ENCODE measurements at places on chromosomes 2 and 18. TPM values are rescaled to one million over a fixed set of nuclear protein-coding genes. Genes with fewer than 3 reads are reported as not detected.

Gene MATN3
- 1.1 TPM for total RNA-seq

Gene ZNF385B
- not detected for total RNA-seq

Gene CAPN13
- total RNA-seq, result not detected

Gene MREG
- 1.8 TPM for total RNA-seq

Gene ZNF521
- total RNA-seq, result 44.7 TPM

Gene GPR35
- 0.28 TPM for total RNA-seq

All from IMR-90 (cell line).